ENCODE measurements at places on chromosomes 7 and 10. TPM values are rescaled to one million over a fixed set of nuclear protein-coding genes. Genes with fewer than 3 reads are reported as not detected.

Gene SPDYE6
- total RNA-seq, result not detected

Gene OR2AE1
- total RNA-seq, result not detected

Gene ZCCHC24
- total RNA-seq, result 33.2 TPM

Gene PRKCQ
- not detected for total RNA-seq

Gene GRID1
- not detected for total RNA-seq

Gene RADIL
- total RNA-seq, result 2.7 TPM

Gene CTTNBP2
- 1.1 TPM for total RNA-seq

Gene KIF11
- total RNA-seq, result 21.7 TPM

Gene EVX1
- not detected for total RNA-seq

Gene AS3MT
- 1.2 TPM for total RNA-seq

Gene LRMDA
- 3.1 TPM for total RNA-seq

Gene SPDYE16
- not detected for total RNA-seq

Gene ZNF488
- total RNA-seq, result under 0.01 TPM

Gene TRIP6
- total RNA-seq, result 78.6 TPM

Gene DDC
- total RNA-seq, result not detected

Gene GPR15LG
- total RNA-seq, result not detected

Gene GPR26
- total RNA-seq, result not detected

Gene GIMAP4
- total RNA-seq, result not detected

Gene C7orf33
- not detected for total RNA-seq

Gene MGAM2
- total RNA-seq, result not detected

Gene ASB15
- not detected for total RNA-seq

Gene COPG2
- total RNA-seq, result 36.0 TPM

Gene CYP3A4
- total RNA-seq, result not detected

Gene TMEM270
- not detected for total RNA-seq

Gene ELOVL3
- not detected for total RNA-seq

Gene ANKRD61
- total RNA-seq, result not detected

Gene RAPGEF5
- total RNA-seq, result 0.37 TPM

Gene PNLIPRP1
- not detected for total RNA-seq

Gene HTR5A
- not detected for total RNA-seq

Gene NUTM2E
- total RNA-seq, result not detected

Gene ENKUR
- total RNA-seq, result not detected

Gene PALD1
- 0.20 TPM for total RNA-seq

Gene CTAGE4
- not detected for total RNA-seq

Gene SIRT1
- 12.5 TPM for total RNA-seq

Gene HKDC1
- 0.20 TPM for total RNA-seq

Gene ADCY1
- total RNA-seq, result 1.1 TPM

Gene MYPN
- under 0.01 TPM for total RNA-seq

Gene TMEM236
- under 0.01 TPM for total RNA-seq

Gene NKX1-2
- total RNA-seq, result not detected

Gene CXCL12
- 0.20 TPM for total RNA-seq

Gene C10orf105
- under 0.01 TPM for total RNA-seq
